ENCODE measurements at places on chromosomes 12 and 14.

GRCh38 chr14:94952097-94952496 is 182.2 kb upstream of the GSC start:
- no peak for DNase-seq

DNA sequence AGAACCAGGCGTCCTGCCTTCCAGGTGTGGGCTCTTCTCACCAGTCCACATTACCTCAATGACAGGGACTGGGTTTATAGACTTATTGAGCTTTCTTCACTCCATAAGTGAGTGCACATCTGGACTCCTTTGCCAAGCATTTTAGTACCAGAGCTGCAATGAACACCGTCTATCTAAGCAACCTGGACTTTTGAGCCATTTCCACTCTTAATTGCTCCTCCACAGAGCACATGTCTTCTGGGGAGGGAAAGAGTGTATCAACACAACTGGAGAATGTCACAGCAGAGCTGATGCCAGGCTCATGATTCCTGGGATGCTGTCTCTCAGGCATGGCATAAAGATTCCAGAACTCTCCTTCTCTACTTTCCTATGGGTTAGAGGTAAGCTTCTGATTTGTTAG is 43.0 kb upstream of the BDKRB2 start:
- no peak for DNase-seq

- no peak for DNase-seq
Observed at GRCh38 chr12:116060764-116061163, 216.7 kb downstream of the MED13L start.

GRCh38 chr12:114746297-114747011 is 62.5 kb upstream of the TBX3 start:
- DNase-seq: no peak

DNA sequence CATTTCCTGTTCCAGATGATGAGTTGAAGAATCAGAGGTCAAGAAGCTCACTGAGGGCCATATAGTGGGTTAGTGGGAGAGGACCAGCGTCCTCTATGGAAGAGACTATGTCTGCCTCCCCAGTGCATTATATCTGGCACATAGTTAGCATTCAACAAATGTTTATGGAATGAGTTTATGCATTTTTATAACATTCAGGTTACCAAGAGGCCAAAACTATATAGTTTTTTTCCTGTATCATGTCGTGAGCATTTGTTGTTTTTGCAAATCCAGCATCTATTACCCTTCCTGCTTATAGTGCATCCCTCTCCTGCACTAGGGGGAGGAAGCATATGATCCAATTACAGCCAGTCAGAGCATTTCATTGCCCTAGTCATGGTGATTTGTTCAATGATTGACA is 60.6 kb downstream of the SUDS3 start:
- no peak for DNase-seq

- no peak for DNase-seq
Observed at GRCh38 chr14:69183735-69184134, 7.6 kb upstream of the EXD2 start.

DNA sequence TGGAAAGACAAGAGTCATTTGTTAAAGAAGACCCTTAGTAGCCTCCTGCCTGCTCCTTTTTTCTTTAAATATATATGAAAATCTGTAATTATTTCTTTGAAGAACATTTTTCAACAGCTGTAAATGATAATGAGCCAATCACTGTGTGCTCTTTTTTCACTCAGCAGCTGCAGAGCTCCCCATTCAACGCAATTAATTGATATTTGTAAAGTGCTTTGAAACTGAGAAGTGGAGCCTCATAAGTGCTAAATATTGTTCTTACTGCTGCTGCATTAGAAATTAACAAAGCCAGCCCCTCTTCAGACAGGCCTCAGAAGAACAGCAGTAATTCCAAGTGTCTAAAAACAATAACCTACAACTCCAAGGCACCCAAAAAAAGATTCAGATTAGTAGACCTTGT is 224.3 kb downstream of the GXYLT1 start:
- no peak for DNase-seq
